Fibroblast of villous mesenchyme (primary cell): ENCODE measurements at places on chromosomes 11 and 22. TPM values are rescaled to one million over a fixed set of nuclear protein-coding genes. Genes with fewer than 3 reads are reported as not detected.

Gene BIRC3
- 0.64 and 8.2 TPM in 2 replicates for total RNA-seq

Gene HEPN1
- total RNA-seq: not detected in 2 replicates

Gene FDX1
- 7.1 and 8.2 TPM in 2 replicates for total RNA-seq

Gene CCDC87
- total RNA-seq: 0.43 and 0.64 TPM in 2 replicates

Gene GLB1L3
- total RNA-seq: not detected in 2 replicates

Gene PDXP
- total RNA-seq: 9.0 and 9.9 TPM in 2 replicates

Gene TSPAN32
- under 0.01 and 0.43 TPM in 2 replicates for total RNA-seq

Gene SRSF8
- 17.4 and 19.0 TPM in 2 replicates for total RNA-seq

Gene KRTAP5-4
- not detected in 2 replicates for total RNA-seq

Gene MAP6
- 2.9 and 3.0 TPM in 2 replicates for total RNA-seq

Gene MS4A6E
- total RNA-seq: not detected in 2 replicates

Gene CBX6
- total RNA-seq: 57.7 and 66.5 TPM in 2 replicates

Gene OR52A5
- not detected in 2 replicates for total RNA-seq

Gene CBL
- 13.2 and 20.7 TPM in 2 replicates for total RNA-seq

Gene FGF4
- total RNA-seq: not detected in 2 replicates

Gene OR8K3
- not detected in 2 replicates for total RNA-seq

Gene FAM83F
- not detected in 2 replicates for total RNA-seq

Gene OR4X1
- total RNA-seq: not detected in 2 replicates

Gene CASP5
- total RNA-seq: 0.43 TPM in 1 of 2 replicates, not detected in the other

Gene TMEM109
- total RNA-seq: 28.9 and 38.3 TPM in 2 replicates

Gene HOATZ
- not detected in 2 replicates for total RNA-seq

Gene INPP5J
- total RNA-seq: 0.43 and 0.97 TPM in 2 replicates

Gene FBXO7
- 65.7 and 72.1 TPM in 2 replicates for total RNA-seq

Gene DERL3
- total RNA-seq: 0.32 and 0.86 TPM in 2 replicates

Gene JHY
- 4.5 and 5.2 TPM in 2 replicates for total RNA-seq

Gene PRG3
- total RNA-seq: not detected in 2 replicates

Gene SLC6A5
- total RNA-seq: not detected in 2 replicates

Gene MRGPRF
- total RNA-seq: 52.8 and 61.3 TPM in 2 replicates

Gene IGSF9B
- under 0.01 TPM in 1 of 2 replicates, not detected in the other for total RNA-seq

Gene FREY1
- total RNA-seq: 0.43 and 0.64 TPM in 2 replicates

Gene NCAM1
- total RNA-seq: 0.86 and 2.9 TPM in 2 replicates

Gene ANO1
- total RNA-seq: not detected in 2 replicates

Gene OR10G6
- total RNA-seq: not detected in 2 replicates

Gene ZC3H7B
- 68.0 and 80.3 TPM in 2 replicates for total RNA-seq

Gene CDC42EP2
- 21.3 and 32.8 TPM in 2 replicates for total RNA-seq

Gene KRTAP5-7
- not detected in 2 replicates for total RNA-seq

Gene BUD13
- total RNA-seq: 13.9 and 16.8 TPM in 2 replicates

Gene FAU
- total RNA-seq: 137 and 279 TPM in 2 replicates

Gene SCGB1A1
- total RNA-seq: not detected in 2 replicates

Gene AIP
- total RNA-seq: 42.7 and 55.1 TPM in 2 replicates

Gene HIC2
- total RNA-seq: 2.9 and 3.0 TPM in 2 replicates

Gene TMEM86A
- 0.32 and 0.43 TPM in 2 replicates for total RNA-seq

Gene SMTN
- total RNA-seq: 75.7 and 94.1 TPM in 2 replicates

Gene CABP4
- total RNA-seq: not detected in 2 replicates
